ENCODE measurements at places on chromosomes 11 and 22. TPM values are rescaled to one million over a fixed set of nuclear protein-coding genes. Genes with fewer than 3 reads are reported as not detected.

DNA sequence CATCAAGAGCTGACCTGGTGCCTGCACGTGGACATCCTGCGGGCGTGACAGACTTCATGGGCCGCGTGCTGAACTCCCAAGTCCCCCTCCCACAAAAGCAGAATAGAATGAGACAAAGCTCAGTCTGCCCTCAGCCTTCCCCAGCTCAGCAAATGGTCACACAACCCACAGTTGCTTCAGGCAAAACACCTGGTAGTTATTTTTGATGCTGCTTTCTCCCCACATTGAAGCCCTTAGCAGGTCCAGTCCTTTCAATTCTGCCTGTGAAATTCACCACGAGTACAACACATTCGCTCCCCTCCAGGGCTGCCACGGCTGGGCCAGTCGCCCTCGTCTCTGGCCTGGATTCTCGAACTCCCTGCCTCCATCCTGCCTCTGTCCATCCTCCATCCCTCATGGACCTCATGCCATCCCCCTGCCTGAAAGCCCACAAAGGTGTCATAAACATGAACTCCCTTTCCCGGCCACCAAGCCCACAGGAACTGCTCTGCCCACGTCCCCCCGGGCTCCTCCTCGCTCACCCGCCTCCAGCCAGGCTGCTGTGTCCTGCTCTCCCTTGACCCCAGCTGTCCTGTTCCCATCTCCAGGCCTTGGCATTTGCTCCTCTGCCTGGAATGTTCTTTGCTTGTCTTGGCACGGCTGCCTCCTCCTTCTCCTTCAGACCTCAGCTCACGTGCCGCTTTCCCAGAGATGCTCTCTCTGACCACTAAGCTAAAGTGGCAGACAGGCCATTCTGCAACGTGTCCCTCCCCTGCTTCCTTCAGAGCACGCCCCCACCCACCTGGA lies 42.1 kb downstream of the SCUBE1 start:
- no peak for DNase-seq

SVIP gene
- 4.6 TPM for polyA plus RNA-seq

SLC17A6 gene
- not detected for polyA plus RNA-seq

ACO2 gene
- 20.5 TPM for polyA plus RNA-seq

GRCh38 chr11:14541192-14541947 lies 21.2 kb upstream of the PSMA1 start:
- no peak for DNase-seq

DEUP1 gene
- not detected for polyA plus RNA-seq

DNA sequence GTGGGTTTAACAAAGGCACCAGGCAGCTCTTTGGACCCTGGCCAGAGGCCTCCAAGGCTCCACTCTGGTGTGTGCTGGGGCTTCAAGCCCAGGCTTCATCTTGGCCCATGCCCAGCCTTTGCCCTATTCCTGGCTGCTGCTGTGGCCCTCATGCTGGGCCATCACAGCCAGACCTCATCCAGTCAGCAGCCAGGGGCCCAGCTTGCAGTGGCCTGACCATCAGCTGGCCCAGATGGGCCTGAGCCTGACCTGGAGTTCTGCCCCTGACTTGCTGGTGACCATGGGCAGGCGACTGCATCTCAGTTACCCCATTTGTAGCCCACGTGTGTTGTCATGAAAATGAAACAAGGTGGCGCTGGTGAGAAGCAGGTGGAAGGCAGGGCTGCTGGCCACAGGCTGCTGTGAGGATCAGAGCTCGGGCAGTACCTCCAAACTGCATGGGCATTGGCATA lies 76.1 kb downstream of the MED15 start:
- no peak for DNase-seq

GRCh38 chr11:30876663-30877396 lies 290.7 kb upstream of the MPPED2 start:
- DNase-seq: no peak

DNA sequence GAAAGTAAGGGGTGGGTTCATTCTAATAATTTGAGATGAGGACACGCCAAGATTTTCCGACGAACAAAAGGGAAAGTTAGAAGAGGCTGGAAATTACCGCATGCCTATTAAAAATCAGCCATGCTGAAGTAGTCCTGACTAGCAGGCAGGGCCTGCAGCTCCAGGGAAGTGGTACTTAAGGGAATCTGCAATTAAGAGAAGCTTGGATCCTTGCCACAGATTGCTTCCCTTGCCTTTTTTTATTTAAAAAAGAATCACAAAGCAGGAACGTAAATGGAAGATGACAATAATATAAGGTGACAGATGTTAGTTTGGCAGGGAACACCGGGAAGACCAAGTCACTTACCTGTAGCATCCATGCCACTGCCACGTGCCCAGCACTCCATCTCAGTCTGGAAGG lies 359.3 kb downstream of the CADM1 start:
- no peak for DNase-seq

- no peak for DNase-seq
Observed at GRCh38 chr11:103434073-103434411, 324.8 kb downstream of the DYNC2H1 start.

- no peak for DNase-seq
Observed at GRCh38 chr11:29002816-29003215, 894.6 kb downstream of the METTL15 start.

DNA sequence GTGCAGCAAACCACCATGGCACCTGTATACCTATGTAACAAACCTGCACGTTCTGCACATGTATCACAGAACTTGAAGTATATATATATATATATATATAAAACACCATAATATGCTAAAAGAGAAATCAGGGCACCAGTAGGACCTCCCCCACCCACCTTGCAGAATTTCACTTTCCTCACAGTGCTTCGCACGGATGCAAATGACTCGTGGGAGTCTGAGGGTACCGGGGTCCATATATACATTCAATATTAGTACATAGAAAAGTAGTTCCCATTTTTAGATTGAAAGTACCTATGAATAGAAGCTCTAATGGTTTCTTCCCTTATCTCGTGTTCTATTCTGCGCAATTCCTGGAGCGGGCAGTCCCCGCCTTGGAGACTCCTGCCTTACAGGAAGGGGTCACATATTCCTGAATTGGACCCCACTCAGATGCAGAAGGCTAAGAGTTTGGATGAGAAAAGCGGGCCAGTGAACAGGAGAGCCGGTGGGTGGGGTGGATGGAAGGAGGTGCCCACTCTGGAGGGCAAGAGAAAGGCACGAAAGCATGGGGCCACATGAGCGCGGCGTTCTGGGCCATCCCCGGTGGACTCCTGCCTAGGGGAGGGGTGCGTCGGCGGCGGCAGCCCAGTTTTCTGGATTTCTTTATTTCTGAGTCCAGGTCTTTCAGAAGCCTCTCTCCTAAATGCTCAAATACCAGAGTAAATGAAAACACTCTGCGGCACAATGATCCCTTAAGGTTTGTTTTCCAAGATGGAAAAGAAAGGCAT lies 136.3 kb downstream of the ETS1 start:
- no peak for DNase-seq

- DNase-seq: no peak
Observed at GRCh38 chr22:36757668-36758211, 18.2 kb downstream of the IFT27 start.

DNA sequence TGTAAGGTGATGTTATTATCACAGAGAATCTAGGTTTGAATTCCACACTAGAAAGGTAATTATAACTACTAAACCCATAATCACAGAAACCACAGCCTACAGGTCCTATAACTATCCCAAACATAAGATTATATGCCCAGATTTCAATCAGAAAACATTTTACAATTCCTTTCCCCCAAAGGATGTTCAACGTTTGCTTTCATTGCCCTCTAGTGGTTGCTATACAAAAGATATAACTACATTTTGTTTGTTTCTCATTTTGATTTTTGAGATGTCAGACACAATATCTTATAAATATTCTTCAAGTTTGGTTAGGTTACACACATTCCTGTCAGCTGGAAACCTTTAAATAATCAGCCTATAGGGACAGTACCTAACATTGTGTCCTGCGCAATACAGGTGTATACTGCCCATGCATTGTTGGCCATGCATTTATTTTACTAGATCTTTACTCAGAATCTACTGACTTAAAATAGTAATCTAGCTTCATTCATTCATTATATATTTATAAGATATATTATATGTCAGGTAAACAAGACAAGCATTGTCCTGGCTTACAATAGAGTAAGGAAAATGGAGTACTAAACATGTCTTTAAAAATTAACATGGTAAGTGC lies 530.5 kb upstream of the CCDC90B start:
- no peak for DNase-seq

GRCh38 chr11:95372097-95372656 lies 141.2 kb upstream of the SESN3 start:
- no peak for DNase-seq

DNA sequence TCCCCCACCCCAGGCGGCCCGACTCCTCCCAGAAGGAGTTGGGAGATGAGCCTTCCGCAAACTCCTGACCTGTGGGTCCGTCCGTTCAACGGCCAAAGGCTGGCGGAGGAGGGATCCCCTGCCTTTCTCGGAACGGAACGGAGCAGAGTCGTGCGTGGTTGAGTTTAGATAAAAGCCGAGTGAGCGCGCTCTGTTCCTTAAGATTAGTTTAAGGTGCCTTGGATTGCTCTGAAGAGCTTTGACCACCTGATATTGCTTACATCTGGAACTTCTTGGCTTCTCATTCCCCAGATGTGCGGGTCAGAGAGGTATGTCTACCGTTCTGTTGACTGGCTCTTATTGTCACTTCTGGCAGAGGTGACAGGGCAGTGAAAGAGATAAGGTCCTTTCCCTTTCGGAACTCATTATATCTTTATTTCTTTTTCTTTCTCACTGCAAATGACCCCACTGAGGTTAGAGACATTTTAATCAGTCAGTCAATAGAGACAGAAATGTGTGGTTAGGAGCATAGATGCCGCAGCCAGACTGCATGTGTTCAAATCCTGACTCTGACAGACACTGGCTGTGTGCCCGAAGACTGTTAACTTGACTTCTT lies at the start of gene TRIM6:
TRIM6 (plus strand) TSS at position 31 of the 595 bp plus-strand sequence; CDS start at position 292, 261 bp downstream.
- no peak for DNase-seq

DNA sequence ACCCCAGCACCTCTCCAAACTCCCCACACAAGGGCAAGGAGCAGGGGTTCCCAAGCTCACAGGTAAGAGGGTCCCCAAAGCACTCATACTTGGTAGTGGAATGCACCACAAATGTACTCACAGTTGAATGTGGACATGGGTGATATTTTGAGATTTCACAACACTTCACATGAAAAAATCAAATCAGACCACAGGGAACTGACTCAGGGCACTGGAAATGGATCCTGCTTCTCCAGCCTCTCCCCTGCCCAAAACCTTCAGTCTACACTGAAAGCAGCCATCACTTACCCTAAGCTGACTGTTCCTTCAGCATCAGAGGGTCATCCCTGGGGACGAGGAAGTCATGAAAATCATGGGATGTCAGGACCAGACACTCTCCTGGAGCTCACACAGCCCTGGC lies 40.2 kb downstream of the SCGB1A1 start:
- DNase-seq: no peak

- no peak for DNase-seq
Observed at GRCh38 chr22:24591286-24591830, 1.5 kb downstream of the LRRC75B start.

PDGFD gene
- polyA plus RNA-seq: 1.2 TPM

HBB gene
- polyA plus RNA-seq: not detected

VPS51 gene
- 61.8 TPM for polyA plus RNA-seq

DTX4 gene
- 1.2 TPM for polyA plus RNA-seq

- no peak for DNase-seq
Observed at GRCh38 chr11:22786475-22786874, 43.1 kb downstream of the SVIP start.

- no peak for DNase-seq
Observed at GRCh38 chr22:35491908-35492380, 48.7 kb upstream of the RASD2 start.

- no peak for DNase-seq
Observed at GRCh38 chr11:1660111-1660867, 30.7 kb downstream of the KRTAP5-5 start.

RGL4 gene
- polyA plus RNA-seq: not detected

KCNJ11 gene
- not detected for polyA plus RNA-seq

- DNase-seq: no peak
Observed at GRCh38 chr11:86570020-86570419, 102.4 kb downstream of the ME3 start.

DNA sequence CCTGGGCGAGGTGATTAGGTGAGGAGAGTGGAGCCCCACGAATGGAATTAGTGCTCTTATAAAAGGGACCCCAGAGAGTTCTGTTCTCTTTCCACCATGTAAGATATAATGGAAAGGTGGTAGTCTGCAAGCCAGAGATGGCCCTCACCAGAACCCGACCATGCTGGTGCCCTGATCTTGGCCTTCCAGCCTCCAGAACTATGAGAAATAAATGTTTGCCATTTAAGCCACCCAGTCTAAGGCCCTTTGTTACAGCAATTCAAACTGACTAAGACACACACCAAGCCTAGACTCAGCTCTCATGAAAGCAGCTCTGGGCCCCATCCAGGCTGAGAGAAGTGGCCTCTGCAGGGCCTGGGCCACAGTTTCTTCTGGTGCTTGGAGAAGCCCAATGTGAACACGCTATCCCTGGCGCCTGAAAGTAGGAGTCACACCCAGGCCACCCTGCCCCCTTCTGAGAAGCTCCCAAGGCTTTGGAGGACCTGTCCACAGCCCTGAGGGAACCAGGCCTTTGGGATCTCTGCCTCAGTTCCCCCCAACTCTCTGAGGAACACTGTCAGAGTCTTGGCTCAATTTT lies 35.3 kb upstream of the LYVE1 start:
- DNase-seq: no peak

GRCh38 chr22:49547751-49548239 lies 279.9 kb downstream of the BRD1 start:
- DNase-seq: no peak

TMPRSS13 gene
- not detected for polyA plus RNA-seq

DNA sequence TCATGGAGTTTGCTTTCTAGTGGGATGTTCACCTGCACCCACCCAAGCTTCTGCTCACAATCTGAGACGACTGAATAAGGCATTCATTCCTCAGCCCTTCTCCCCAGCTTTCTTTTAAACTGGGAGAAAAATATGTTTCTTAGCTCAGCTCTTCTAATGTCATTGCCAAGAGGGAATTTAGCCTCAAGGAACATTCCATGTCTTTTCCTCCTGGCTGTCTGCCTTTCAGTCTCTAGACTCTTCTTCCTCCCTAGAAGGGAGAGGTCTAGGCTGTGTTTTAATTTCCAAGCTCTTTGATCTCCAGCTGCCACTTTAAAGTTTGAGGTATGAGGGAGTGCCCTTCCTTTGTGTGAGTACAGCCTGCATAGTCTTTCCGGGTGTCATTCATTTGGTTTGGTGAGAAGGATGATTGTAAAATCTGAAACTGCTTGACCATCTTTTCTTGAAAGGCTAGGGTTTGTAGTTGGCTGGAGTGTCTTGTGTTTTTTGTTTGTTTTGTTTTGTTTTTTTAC lies 11.7 kb upstream of the HTATIP2 start:
- DNase-seq: no peak

Measured in BJ (cell line).